ENCODE measurements at places on chromosomes 11 and 22.

DNA sequence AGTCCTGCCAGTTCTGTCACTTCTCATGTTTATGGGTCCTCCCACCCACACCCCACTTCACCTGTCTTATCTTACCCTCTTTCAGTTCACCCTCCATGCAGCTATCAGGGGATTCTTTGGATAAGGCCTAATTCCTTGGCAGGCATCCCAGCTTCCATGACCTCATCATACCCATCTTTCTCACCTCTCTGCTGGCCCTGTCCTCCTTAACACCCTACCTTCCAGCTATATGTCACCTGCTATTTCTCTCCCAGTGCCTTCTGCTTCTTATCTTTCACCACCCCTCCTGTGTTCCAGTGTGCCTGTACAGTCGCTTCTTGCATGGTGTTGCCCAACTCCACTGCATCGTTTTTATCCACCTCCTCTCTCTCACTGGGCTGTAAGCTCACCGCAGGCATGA lies 28.3 kb downstream of the SNU13 start:
- DNase-seq, result no peak

DNA sequence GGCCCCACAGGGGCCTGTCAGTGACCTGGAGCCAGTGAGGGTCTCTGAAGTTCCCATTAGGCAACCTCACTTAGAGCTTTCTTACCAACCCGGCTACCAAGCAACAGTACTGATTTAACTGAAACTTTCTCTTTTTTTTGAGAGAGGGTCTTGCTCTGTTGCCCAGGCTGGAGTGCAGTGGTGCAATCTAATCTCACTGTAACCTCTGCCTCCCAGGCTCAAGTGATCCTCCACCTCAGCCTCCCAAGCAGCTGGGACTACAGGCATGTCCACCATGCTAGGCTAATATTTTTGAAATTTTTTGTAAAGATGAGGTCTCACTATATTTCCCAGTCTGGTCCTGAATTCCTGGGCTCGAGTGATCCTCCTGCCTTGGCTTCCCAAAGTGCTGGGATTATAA lies 42.5 kb downstream of the ARFGAP3 start:
- no peak for DNase-seq

DNA sequence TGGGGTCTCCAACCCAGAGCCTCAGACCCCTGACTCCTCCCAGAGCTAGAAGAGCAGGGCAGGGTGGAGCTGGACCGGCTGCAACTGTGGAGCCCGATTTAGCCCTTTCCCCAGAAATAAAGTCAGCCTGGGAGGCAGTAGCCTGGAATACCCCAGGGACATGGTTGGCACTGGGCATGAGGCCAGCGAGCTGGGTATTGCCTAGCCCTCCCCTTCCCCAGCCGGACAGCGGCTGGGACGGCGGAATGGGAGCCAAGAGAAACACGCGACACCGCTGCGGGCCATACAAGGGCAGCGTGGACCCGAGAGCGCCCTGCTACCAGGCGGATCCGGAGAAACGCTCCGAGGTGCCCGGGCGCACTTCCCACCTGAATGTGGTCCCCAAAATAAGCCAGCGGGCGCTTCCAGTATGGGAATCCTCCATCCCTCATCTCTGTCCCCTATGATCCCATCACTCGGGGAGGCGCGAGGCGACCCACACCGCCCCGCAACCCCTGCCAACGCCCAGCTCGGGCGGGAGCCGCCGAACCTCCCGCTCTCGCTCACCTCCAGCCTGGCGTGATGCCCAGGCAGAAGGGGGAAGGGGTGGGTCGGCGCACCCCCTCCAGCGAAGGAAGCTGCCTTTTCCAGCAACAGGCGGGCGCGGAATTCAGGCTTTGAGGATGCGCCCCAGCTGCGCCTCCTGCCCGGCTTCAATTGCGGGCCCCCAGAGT lies 758 bp downstream of the MCAM start:
- no peak for DNase-seq

GRCh38 chr11:111538407-111539114 lies 2.0 kb upstream of the LAYN start:
- no peak for DNase-seq

GRCh38 chr22:48425641-48426040 lies 1402.0 kb downstream of the BRD1 start:
- no peak for DNase-seq

- no peak for DNase-seq
These were observed 10.6 kb downstream of the PLET1 start for GRCh38 chr11:112249871-112250610.

- no peak for DNase-seq
These were observed at the start of gene CNGA4 for GRCh38 chr11:6238902-6239301. Gene CNGA4 (plus strand): TSS chr11:6239089. CDS start chr11:6239207, 118 bp downstream.

- DNase-seq, result no peak
These were observed 125.2 kb downstream of the LRRC4C start for GRCh38 chr11:41334007-41334933.

All from activated CD4-positive, alpha-beta T cell treated with anti-CD3 and anti-CD28 coated beads, Interleukin-2, amount 50 U/mL, for 24 hours (primary cell).